ENCODE measurements at places on chromosomes 16 and 17. TPM values are rescaled to one million over a fixed set of nuclear protein-coding genes. Genes with fewer than 3 reads are reported as not detected.

DNA sequence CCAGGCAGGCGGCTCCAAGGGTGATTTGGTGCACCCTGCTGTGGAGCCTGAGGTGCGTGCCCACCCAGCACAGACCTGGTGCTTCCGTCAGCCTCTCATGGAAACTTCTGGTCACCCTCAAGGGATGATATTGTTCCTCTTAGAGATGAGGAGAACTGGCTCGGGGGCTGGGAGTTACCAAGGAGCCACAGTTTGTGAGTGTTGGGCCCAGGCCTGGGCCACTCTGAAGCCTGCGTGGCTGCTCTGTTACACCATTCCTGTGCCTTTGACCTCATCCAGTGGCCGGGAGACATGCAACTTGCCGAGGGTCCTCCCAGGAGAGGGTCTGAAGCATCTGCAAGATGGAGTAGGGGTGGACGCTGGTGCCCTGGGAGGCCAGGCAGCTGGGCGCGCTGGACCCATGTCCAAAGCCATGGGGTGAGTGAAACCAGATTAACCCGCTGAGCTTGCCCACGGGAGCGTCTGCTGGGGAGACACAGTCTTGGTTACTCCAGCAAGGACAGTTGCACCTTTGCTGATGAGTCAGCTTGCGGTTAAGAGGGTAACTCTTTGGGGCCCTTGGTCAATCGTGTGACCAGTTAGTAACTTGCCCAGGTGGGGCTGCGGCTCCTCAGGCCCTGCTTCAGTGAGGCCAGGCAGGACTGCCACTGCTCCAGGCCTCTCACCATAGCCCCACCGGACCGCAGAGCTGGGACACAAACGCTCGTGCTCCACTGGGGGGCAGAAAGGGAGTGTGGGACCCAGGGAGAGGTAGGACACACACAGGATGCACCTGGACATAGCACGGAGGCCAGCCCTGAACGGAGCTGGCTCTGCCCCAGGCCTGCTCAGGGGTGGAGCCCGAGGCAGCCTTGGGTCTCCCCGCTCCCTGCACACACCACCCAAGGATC is 7.5 kb downstream of the C16orf90 start:
- no peak for DNase-seq

DNA sequence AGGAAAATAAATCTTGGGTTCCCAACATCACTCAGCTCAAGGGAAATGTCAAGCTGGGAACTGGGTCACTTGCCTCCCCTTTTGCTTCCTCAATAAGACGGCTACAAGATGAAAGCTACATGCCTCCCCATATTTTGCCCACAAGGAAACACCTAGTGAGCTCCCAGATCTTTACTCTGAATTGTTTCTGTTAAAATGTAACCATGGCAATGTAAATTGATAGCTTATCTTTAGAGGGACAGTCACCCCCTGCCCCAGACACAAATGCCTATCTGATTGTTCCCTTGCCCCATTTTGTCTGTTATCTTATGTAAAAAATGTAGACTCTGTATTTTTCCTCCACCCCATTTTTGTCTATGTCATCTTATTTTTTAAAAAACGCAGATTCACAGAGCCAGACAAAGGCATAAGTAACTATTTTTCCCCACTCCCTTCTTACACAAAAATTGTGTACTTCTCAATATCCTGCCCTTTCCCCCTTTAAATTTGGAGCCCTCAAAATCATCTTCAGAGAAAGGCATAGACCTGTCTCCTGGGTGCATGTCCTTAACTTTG is 288.7 kb upstream of the ERCC4 start:
- no peak for DNase-seq

GRCh38 chr16:4613636-4614570 is 785 bp downstream of the UBALD1 start:
- no peak for DNase-seq

DNA sequence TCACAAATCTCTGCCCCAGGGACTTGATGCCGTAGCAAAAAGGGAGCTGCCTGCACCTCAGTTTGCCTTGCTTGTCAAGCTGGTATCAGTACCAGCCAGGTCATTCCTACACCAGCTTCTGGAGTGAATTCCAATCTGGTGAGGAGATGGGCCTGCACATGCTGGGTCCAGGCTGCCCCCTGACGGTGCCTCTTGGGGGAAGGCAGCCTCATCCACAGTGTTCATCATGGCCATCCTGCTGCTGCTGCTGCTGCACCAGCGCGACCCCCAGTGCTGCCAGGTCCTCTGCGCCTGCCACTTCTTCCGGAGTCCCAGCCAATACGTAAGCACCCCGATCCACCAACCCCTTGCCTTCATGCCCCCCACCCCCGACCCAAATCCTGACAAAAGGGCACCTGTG is 8.3 kb downstream of the MRPL27 start:
- no peak for DNase-seq

The ASGR1 gene
- total RNA-seq = 127 TPM

DNA sequence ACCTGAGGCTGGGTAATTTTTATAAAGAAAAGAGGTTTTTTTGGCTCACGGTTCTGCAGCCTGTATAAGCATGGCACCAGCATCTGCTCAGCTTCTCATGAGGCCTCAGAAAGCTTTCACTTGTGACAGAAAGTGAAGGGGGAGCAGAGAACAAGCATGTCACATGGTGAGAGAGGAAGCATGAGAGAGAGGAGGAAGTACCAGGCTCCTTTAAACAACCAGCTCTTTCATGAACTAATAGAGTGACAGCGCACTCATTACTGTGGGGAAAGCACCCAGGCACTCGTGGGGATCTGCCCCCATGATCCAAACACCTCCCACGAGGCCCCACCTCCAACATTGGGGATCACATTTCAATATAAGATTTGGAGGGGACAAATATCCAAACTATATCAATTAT is 86.8 kb downstream of the USP32 start:
- no peak for DNase-seq

GRCh38 chr16:9092282-9092977 is 986 bp downstream of the HAPSTR1 start:
- peak; percentile 68 for DNase-seq

The KRTAP9-6 gene
- total RNA-seq = not detected

The LLGL1 gene
- total RNA-seq = 12.0 TPM
